IPS-NIHi11 (cell line): ENCODE measurements at places on chromosomes 6 and 20.
A peak's percentile ranks its signal among the peaks of the same experiment; 100 is the strongest.

GRCh38 chr6:10451394-10451793 lies 36.5 kb upstream of the TFAP2A start:
- DNase-seq: no peak

- peak; percentile 8 for DNase-seq
These were observed at the start of gene NKAPL for GRCh38 chr6:28258877-28259777. Gene NKAPL, plus strand, starts transcription at chr6:28259297. Its CDS starts 75 bp downstream, at chr6:28259372.

GRCh38 chr20:39853636-39854035 lies 835.4 kb downstream of the MAFB start:
- DNase-seq: peak; percentile 46

- DNase-seq: peak; percentile 11
These were observed 309.1 kb downstream of the LMBRD1 start for GRCh38 chr6:69487688-69488087.

DNA sequence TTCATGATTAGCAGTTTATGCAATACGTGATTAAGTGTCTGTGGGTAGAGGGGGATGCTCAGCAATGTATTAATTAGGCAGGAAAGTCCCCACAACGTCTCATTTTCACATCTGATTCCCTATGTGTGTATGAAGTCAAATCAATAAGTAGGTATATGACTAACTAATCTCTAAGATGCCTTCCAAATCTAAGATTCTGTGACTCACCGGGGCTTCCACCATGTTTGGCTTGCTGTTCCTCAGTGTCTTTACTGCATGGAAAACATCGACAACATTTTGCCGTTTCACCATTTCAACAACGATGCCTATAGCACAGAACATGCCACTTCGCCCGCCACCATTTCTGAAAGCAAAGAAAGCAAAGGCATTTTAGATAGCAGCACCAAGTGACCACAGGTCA lies 72.0 kb upstream of the THEMIS start:
- DNase-seq: no peak

- peak; percentile 19 for DNase-seq
These were observed 401.1 kb downstream of the SAMD5 start for GRCh38 chr6:147909640-147910039.

DNA sequence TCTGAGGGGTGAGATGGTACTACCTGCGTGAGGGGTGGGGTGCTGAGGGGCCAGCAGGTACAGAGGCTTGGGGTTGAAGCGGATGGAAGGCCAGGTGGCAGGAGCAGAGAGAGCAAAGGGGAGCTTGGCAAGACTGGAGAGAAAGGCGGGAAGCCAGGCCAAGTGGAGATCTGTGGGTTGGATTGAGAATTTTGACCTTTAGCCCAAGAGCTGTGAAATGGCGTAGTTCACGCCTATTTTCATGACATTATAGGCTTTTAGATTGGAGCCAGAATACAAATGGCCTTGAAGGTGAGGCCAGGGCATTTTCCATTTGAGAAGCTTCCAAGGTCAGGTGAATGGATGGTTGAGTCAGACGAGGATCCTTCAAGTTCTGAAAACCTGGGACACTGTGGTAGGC lies 2.5 kb downstream of the ATRN start:
- no peak for DNase-seq

DNA sequence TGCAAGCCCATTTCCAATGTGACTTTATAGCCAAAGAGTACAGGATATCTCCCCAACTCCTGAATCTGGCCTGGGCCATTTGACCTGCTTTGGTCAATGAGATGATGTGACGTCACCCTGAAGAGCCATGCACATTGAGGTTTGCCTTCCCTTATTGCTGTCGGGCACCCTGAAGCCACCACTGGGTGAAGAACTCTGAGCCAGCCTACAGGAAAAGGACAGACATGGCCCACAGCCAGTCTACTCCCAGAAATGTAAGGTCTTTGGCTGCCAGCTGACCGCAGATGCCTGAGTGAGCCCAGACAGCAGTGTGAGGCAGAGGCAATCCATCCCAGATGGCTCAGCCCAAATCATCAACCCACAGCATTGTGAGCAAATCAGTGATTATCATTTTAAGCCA lies 3.7 kb upstream of the SYNDIG1 start:
- DNase-seq: no peak

GRCh38 chr20:6705106-6705766 lies 62.2 kb upstream of the BMP2 start:
- DNase-seq: no peak

DNA sequence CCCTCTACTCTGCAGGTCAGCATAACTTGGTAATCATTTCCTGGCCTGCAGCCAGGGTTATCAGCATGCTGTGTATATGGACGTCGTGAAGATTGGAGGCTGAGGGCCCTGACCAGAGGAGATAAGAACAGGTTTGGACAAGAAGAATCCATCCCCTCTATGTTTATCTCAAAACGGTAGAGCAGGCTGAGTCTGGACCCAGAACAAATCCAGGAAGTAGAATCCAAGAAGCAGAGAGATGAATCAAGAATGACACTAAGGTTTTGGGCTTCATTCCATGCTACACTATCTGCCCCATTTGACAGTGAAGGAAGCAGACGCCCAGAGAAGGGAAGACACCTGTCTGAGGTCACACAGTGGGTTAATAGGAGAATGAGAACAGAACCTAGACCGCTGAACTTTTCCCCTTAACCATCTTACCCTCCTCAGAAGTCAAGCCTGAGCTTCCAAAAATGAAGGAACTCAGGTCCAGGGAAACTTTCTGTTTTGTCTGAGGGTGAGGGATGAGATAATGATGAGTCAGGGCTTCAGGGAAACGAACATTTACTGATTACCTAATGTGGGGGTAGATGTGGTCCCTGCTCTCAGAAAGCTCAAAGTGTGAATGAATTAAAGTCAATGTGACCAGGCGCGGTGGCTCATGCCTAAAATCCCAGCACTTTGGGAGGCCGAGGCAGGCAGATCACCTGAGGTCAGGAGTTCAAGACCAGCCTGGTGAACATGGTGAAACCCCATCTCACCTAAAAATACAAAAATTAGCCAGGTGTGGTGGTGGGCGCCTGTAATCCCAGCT lies 9.4 kb upstream of the COMMD7 start:
- DNase-seq: no peak

GRCh38 chr6:146895101-146895771 lies 296.5 kb downstream of the ADGB start:
- no peak for DNase-seq

GRCh38 chr6:10424040-10424439 lies 9.2 kb upstream of the TFAP2A start:
- no peak for DNase-seq

GRCh38 chr6:158654498-158654897 lies 4.6 kb downstream of the SYTL3 start:
- DNase-seq: no peak

- DNase-seq: peak; percentile 8
These were observed 493.8 kb downstream of the UTRN start for GRCh38 chr6:144778773-144779492.

DNA sequence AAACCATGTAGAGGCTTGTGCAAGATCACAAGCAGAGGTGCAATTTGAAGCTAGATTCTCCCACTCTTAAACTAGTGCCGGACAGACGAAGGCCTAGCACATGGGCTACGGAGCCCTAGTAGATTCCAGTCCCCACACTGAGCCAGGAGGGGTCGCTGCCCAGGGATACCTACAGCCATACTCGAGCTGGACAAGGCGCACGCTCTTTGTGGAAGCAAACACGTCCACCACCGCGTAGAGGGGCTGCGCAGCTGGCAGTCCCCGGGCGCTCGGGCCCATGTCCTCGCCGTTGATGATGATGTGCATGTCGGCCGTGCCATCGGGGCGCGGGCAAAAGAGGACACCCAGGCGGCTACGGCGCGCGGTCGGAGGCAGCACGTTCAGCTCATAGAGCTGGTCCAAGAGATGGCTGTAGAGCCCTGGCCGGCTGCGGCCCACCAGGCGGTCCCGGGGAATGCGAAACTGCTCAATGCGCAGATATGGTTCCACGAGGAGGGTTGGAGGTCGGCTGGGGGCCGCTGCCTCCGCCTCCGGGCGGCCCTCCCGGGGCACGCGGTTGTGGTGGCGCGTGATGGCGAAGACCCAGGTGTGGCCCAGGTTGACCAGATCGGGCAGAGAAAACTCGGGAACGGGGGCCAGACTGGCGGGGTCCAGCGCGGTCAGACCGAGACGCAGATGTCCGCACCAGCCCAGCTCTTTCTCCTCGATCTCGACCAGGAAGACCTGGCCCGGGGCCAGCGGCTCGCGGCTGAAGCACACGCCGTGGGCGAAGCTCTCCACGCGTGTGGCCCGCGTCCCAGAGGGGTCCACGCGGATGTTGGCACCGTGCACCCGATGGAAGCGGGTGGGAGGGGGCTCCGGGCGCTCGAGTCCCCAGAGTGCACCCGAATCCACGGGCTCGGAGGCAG lies 677 bp downstream of the NEURL2 start:
- peak; percentile 82 for DNase-seq

GRCh38 chr6:163753430-163753829 lies 338.9 kb downstream of the QKI start:
- no peak for DNase-seq

DNA sequence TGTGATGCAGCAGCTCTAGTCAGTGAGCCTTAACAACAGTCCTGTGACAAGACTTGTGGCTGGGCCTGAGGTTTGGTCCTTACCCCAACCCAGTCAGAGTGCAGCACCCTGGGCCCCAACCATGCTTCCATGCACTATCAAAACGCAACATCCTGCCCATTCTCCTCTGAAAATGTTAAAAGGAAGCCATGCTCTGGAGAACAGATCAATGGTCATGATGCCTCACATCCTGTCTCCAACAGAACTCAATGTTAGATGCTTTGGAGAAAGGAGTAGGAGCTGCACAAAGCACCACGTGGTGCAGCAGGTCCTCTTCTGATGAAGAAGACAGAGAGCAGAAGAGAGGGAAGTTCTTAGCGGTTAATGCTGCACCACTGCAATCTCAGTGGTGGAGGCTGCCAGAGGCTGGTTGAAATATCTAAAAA lies 41.9 kb downstream of the TRAM2 start:
- DNase-seq: no peak

- DNase-seq: peak; percentile 94
These were observed at the start of gene RAET1G for GRCh38 chr6:149922642-149923326. Gene RAET1G, minus strand, starts transcription at chr6:149923121. Its CDS starts 111 bp downstream, at chr6:149923010.

DNA sequence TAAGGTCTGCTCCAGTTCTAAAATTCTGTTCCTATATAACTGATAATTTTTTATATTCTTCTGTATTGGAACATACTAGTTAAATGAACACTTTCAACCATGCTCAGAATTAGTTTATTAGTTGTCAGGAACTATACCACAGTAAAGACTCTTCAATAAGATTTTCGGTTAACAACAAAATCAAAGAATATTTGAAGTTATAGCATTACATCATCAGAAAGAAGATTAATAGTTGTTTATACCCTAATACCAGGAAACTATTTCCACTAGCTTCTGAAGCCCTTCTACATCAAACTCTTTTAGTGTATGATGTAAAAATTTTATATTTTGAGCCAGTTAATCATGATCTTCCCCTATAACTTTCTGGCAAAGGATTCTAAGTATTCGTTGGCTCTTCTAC lies 6.6 kb downstream of the CALHM4 start:
- DNase-seq: no peak

GRCh38 chr6:29495571-29495970 lies 7.8 kb upstream of the MAS1L start:
- DNase-seq: no peak

DNA sequence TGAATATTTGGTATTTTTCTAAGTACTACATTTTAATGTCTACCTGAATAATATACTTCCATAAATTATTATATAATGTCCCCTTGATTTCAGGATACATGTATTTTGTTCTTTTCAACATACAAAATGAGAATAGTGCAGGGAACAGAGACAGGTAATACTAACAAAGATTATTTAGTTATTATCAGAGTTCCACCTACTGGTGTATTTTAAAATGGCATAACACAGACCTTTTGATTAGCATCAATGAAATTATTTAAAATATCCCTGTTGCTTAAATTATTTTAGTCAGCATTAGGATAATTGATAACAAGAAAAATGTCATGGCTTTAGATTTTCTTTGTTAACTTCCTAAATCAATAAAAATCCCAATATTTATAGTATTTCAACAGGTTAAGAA lies 184.0 kb downstream of the PRDM13 start:
- DNase-seq: no peak

- no peak for DNase-seq
These were observed 7.1 kb upstream of the MYLK2 start for GRCh38 chr20:31811796-31812728.

- DNase-seq: no peak
These were observed 80.3 kb upstream of the AFDN start for GRCh38 chr6:167746390-167746907.

DNA sequence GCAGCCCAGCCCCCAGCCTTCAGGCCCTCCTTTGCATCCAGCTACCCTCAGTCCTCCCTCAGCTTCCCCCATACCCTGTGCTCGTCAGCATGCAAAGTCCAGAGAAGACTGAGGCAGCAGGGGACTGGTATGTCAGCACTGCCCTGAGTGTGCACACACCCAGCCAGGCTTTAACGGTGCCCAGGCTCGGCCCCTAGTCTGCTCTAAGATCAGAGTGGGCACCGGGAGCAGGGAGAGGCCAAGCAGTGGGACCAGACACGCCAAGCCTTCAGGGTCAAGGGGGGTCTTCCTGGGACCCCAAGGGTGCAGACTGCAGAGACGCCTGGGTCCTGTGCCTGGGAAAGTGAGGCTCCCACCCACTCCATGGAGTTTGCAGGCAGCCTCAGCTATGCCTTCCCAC lies 74.7 kb downstream of the GPR63 start:
- no peak for DNase-seq

GRCh38 chr20:63091901-63092659 lies 85.3 kb upstream of the BHLHE23 start:
- peak; percentile 11 for DNase-seq

DNA sequence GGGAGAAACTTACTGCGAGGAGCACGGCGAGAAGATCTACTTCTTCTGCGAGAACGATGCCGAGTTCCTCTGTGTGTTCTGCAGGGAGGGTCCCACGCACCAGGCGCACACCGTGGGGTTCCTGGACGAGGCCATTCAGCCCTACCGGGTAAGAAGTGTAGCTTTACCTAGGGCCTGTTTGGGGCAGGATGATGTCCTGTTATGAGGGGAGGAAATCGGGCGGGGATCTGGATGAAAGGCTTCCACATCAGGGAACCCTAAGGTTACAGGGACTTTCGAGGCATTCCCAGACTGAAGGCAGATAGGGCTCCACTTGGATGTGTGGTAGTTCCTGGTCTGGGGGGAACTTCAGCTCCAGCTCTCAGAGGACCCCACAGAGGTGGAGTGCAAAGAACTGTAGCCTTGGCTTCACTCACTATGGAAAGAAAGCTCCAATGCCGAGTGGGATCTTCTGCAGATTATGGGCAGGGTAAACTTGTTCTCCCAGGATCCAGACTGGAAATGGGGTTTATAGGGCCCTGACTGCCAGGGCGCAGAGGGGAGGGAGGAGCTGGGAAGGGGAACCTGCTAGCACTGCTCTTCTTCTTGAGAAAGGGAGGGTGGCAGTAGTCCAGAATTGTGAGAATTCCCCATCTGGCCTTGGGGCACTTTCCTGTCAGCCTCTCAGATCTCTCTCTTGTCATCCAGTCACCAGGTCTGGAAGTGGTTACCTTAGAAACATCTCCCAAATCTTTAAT lies 740 bp downstream of the TRIM15 start:
- DNase-seq: no peak

- no peak for DNase-seq
These were observed 126.1 kb upstream of the UST start for GRCh38 chr6:148620579-148621298.
